ENCODE measurements at places on chromosomes 7 and 10. TPM values are rescaled to one million over a fixed set of nuclear protein-coding genes. Genes with fewer than 3 reads are reported as not detected.

GRCh38 chr10:17004801-17005380, 124.7 kb downstream of the CUBN start:
- DNase-seq, result no peak

DNA sequence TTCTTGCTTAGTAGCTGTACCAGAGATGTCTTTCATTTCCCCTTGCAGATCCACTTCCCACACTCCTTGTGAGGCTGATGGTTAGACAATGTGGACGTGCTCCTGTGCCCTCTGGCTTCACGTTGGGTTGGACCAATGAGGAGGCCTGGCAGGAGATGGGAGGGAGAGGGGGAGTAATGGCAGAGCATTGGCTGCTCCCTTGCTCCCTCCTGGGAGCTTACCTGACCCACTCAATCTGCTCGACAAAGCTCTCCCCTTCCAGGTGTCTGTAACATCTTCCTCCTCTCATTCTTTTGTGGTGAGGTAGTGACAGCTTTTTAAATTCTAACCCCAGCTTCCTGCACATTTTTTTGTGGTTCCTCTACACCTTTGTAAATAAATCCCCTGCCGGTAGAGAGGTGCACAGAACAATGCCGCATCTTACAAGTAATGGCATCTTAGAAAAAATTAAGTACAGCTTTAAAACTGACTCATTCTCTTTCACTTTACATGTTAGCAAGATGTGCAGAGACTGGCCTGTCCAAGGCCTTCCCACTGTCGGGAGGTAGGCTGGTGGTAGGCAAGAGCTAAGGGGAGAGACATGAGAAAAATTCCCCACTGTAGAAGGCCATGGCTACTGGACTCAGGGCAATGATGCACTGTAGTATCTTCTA, 134.3 kb downstream of the HTR7 start:
- no peak for DNase-seq

DNA sequence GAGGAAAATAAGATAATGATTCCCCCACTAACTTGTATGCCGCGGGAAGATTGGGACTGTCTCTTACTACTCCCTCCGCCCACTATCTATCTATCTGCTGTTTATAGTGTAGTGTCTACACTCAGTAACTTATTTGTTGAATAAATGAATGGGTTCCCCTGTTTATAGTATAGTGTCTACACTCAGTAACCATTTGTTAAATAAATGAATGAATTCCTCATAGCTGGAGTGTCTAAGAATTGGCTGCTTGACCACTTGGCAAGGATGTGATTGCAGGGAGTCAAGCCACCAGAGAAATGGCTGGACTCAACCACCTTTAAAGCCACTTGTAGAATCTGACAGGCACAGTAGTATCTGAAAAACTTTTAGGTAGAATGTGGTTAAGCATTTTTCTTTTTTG, 147.1 kb downstream of the TRIL start:
- DNase-seq, result no peak

- DNase-seq, result peak; percentile 97
Measured at GRCh38 chr7:41709621-41710020, 6.7 kb upstream of the INHBA start.

Gene NPTX2
- total RNA-seq, result under 0.01 TPM

Gene TPK1
- total RNA-seq, result 4.1 TPM

Gene SEMA3C
- 203 TPM for total RNA-seq
